ENCODE measurements at places on chromosomes 7 and 10. TPM values are rescaled to one million over a fixed set of nuclear protein-coding genes. Genes with fewer than 3 reads are reported as not detected.
A peak's percentile ranks its signal among the peaks of the same experiment; 100 is the strongest.

DNA sequence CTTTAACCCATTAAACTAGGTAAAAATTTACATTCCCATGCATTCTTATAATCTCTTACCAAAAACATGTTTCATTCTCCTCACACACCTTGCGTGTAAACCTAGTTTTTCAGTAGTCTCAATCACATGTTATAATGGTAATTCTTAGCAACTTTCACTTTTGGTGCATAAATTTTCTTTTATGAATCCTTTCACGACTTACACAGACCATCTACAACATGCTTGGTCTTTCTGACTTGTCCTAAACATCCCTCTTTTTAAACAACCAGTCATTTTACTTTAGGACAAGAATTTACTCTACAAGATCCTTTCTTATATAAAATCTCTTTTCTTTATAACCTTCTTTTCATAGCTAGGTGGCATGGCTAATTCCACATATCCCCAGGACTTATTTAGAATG is 25.8 kb downstream of the FBXL13 start:
- DNase-seq: no peak
- no peaks in the 10 kb centered on the region for H3K27me3 ChIP-seq
- no peaks in the 10 kb centered on the region for H3K4me1 ChIP-seq
- no peak overlapping the region for H3K27ac ChIP-seq

GRCh38 chr10:102729029-102730026 is 14.4 kb upstream of the WBP1L start:
- peaks cover 71% of the 10 kb centered on the region for H3K36me3 ChIP-seq
- peaks cover 14% of the 10 kb centered on the region for H3K4me1 ChIP-seq
- peak; percentile 93 for DNase-seq
- H3K27me3 ChIP-seq: no peaks in the 10 kb centered on the region
- H3K4me3 ChIP-seq: no peak overlapping the region
- no peak overlapping the region for H3K27ac ChIP-seq

- H3K27me3 ChIP-seq: no peaks in the 10 kb centered on the region
- H3K4me3 ChIP-seq: no peak overlapping the region
- no peak overlapping the region for H3K27ac ChIP-seq
Observed at GRCh38 chr7:12909483-12909882, 222.1 kb downstream of the ARL4A start.

The CYP3A4 gene
- total RNA-seq: not detected

The AKR1C8 gene
- total RNA-seq: not detected

The ENTPD7 gene
- total RNA-seq: 17.5 TPM

The SLF2 gene
- total RNA-seq: 42.3 TPM
